ENCODE measurements at places on chromosomes 6 and 20.
A peak's percentile ranks its signal among the peaks of the same experiment; 100 is the strongest.

- DNase-seq: no peak
Measured at GRCh38 chr20:46523696-46524328, 10.5 kb upstream of the ZNF334 start.

GRCh38 chr20:16498526-16499253 is 74.6 kb downstream of the KIF16B start:
- no peak for DNase-seq

DNA sequence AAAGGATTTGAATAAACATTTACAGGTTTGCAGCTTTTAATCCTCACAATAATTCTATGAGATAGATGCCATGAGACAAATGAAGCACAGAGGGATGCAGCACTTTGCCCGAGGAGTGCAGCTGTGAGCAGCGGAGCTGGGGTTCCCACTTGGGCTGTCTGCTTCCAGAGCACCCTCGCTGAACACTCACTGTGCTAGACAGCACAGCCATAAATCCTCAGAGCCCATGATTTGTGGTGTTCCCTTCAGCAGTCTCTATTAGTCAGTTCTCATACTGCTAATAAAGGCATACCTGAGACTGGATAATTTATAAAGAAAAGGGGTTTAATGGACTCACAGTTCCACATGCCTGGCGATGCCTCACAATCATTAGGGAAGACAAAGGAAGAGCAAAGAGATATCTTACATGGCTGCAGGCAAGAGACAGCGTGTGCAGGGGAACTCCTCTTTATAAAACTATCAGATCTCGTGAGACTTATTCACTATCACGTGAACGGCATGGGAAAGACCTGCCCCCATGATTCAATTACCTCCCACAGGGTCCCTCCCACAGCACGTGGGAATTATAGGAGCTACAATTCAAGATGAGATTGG is 25.3 kb upstream of the CTAGE9 start:
- DNase-seq: no peak

DNA sequence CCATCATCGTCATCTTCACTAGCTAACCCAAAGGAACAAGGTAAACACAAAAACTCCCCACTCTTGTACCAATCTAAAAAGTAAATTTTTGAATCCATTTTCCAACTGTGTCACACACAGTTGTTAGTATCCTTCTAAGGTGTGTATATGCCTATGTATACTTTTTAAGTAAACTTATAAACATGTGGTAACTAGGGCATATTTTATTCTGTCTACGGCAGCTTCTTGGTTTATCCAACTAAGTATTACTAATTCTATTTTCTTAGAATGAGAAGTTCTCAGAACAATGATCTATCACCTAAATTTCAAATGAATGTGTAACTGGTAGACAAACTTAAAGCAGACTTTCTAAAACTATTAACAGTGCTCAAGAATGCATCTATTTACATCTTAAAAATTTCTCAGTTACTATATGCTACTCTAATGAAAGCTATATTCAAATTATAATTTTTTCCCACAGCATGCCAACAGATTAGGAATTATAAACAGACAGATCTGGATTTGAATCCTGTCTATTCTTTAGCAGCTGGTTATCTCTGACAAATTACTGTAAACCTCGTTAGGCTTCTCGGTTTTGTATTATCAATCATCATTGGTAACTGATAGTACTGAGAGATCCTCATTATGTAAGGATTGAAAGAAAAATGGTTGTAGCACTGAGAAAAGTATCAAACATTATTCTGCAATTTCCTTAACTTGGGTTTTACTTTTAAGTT is 1.8 kb upstream of the PLN start:
- no peak for DNase-seq

GRCh38 chr6:111894951-111895350 is 21.7 kb upstream of the FYN start:
- no peak for DNase-seq

DNA sequence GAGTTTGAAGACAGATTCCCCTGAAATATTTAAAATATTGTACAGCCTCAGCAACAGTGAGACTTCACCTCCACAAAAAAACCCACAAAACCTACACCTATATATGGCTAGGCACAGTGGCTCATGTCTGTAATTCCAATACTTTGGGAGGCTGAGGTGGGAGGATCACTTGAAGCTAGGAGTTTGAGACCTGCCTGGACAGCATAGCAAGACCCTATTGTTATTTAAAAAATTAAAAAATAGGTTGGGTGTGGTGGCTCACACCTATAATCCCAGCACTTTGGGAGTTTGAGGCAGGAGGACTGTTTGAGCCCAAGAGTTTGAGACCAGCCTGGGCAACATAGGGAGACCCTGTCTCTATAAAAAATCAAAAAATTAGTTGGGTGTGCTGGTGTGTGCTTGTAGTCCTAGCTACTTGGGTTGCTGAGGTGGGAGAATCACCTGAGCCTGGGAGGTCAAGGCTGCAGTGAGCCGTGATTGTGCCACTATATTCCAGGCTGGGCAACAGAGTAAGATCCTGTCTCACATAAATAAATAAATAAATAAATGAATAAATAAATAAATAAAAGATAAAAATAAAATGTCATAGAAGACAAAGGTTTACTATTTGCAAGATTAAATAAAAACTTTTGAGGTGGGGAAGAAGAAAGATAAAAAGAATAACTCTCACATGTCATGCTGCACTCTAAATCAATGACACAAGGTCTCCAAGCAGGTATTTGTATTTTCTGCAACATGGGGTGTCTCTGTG is 51.1 kb downstream of the RARS2 start:
- no peak for DNase-seq

GRCh38 chr6:89928604-89929003 is 34.3 kb downstream of the GJA10 start:
- DNase-seq: no peak

GRCh38 chr6:103783329-103783728 is 1076.4 kb downstream of the HACE1 start:
- no peak for DNase-seq

DNA sequence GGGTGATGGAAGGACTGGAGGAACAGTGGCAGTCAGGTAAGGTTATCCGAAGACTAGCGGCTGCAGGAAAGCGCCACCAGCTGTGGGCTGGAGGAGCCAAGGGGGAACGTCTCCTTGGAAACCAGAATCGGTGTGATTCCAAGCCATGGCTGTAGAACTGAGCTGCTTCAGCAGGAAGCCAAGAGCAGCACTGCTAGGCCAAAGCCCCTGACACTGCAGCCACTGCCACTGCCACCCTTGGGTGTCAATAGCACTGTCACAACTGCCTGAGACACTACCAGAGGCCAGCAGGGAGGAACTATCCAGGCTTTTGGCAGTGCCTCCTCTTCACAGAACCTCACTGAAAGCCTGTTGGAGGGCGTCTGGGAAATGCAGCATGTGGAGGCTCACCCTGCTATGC is 289.6 kb upstream of the SUPT3H start:
- no peak for DNase-seq

GRCh38 chr6:78533426-78533825 is 333.9 kb upstream of the IRAK1BP1 start:
- no peak for DNase-seq

GRCh38 chr6:37501632-37502491 is 2.2 kb upstream of the CCDC167 start:
- DNase-seq: no peak

- no peak for DNase-seq
Measured at GRCh38 chr6:135423649-135424128, 73.9 kb downstream of the AHI1 start.

GRCh38 chr6:93721386-93722048 is 302.2 kb upstream of the EPHA7 start:
- no peak for DNase-seq

DNA sequence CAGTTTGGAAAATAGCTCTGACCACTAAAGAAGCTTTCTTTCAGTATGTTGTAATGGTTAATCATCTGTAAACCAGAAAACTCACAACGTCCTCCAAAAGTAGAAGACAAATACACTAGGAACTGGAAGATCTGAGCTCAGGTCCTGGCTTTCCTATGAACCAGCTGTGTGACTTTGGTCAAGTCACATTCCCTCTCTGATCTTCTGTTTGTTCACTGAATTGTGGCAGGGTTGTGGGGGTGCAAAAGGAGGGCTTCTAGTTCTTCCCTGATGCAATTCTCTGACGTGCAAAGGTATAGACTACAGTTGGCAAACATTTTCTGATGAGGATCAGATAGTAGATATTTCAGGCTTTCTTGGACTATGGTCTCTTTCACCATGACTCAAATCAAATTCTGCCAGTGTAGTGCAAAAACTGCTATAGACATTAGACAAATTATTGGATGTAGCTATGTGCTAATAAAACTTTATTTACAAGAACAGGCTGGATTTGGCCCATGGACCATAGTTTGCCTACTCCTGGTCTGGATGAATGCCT is 44.9 kb downstream of the ATXN1 start:
- DNase-seq: no peak

DNA sequence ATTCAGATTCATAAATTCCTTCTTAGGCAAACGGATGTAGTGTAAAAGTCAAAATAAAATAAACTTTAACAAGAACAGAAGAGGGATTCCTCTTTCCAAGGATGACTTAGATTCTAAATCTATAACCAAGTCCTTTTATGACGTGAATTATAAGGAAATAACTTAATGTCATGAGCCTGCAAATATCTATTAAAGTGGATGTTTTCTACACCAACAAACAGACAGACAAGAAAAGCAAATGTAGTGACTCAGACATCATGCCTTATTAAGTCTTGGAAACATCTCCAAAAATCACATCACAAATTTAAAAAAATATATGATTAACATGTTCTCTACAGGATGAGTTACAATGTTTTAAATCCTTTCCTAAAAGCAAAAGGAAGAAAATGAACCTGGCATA is 397.1 kb downstream of the ESR1 start:
- DNase-seq: no peak

DNA sequence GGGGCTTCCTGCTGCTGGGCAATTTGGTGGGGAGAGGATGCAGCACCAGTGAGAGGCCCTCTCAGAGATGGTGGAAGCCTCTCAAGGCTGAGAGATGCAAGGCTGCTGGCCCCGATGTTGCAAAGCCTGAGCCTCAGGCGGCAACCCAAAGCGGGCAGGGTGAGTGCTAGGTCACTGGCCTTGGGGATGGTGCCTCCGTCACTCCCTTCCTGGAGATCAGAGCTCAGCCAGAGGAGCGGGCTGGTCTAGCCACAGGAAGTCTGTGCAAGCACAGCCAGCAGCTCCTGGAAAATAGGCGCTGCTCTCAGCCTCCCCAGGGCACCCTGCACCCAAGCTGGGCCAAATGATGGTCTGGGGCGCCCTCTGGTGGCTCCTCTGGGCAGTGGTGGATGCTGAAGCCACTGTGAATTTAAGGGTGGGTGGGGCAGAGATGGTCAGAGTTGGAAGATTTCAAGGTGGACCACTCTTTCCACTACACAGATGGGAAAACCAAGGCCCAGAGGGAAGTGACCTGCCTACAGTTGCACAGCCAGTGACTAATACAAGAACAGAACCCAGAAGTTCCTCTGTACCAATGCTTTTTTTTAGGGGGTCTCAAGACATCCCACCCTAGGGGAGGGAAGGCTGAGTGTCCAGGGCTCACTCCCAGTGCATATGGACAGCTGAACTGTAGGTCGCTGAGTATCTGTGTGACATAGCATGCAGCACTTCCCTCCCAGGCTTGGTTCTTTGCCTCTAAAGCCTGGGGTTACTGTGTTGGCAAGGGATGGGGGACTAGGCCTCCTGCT is 20.8 kb downstream of the C20orf203 start:
- peak; percentile 83 for DNase-seq

DNA sequence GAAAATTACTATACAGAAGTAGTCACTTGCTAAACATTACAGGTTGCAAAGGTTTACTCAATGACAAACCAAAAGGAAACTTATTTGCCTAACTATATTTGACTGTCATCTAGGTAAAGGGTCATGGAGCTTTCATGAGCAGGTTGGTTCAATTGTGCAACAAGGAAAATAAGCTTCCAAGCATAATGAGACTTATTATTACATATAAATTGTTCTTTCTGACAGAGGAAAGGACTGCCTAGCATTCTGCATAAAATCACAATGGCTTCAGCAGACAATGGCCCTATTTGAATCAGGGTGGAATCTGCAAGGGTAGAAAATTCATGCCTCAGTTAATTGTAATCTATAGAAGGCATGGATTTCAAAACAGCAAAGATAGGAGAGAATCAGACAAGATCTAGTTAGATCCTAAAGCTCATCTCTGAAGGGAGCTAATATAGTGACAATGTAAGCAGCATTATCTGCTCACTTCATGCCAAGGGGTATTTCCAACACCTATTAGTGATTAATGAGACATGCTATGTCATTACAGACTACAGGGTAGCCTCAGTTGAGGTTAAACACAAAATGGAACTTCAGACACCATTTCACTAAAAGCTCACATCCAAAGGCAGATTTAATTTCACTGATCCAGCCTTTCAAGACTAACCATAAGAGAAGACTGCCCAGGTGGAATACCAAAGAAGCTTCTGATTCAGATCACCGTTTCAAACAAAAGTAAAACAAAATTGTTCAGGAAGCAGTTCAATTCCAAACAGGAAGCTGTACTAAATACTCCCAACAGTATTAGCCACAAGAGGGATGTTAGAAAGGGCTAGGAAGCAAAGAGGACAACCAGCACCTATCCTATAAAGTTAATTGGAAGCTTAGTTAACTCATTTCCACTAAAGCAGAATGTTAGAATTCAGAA is 8.5 kb downstream of the STAU1 start:
- no peak for DNase-seq

DNA sequence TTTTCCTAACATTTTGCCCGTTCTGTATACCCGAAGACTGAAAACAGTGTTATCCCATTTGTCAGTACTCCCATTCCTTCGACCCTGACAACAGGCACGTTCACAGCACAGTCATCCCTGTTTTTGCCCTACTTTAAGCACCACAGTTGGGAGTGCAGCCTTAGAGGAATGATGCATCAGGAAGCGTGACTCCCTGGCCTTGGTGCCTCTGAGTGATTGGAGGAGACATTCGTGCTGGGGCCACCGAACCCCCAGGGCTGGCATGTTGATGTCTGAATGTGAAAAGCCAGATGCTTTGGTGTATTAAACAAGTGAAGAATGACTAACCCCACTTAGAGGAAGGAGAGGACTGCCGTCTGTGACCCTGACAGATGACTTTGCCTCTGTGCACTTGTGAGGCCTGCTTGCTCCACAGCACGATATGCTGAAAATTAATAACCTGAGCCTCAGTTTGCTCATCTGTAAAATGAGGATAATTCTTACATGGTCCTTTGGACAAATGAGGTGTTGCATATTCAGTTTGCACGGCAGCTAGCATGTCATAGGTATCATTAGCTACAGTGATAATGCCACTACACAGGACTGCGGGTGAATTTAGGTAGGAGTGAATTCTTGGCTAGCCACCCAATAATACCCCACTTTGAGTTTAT is 36.0 kb downstream of the STK35 start:
- DNase-seq: no peak

DNA sequence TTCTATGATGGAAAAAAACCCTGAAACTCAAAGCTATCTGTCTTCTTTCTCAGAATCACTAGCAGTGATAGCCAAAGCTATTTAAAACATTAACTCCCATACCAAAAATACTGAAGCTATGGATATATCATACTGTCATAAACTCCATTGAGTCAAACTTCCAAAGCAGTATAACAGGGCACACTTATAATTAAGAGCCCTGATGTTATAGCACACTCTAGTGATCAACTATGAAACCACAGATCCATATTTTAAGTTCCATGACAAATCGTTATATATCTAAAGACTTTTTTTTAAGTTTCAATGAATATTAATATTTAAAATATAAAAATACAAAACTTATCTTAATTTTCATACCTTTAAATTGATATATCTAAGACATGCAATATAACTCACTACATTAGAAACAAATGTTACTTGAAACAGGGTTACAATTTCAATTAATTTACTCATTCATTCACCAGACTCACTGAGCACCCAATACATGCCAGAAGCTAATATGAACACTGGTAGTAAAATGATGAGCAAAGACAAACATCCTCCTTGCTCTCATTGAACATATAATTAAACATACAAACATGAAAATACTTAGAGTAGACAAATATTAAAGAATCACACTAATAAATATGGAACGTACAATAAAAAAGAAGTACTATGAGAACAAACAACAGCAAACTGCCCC is 69.3 kb downstream of the IBTK start:
- DNase-seq: no peak

All from activated CD8-positive, alpha-beta memory T cell treated with anti-CD3 and anti-CD28 coated beads for 1 hour (primary cell).